ENCODE measurements at places on chromosomes 13 and 19. TPM values are rescaled to one million over a fixed set of nuclear protein-coding genes. Genes with fewer than 3 reads are reported as not detected.

DNA sequence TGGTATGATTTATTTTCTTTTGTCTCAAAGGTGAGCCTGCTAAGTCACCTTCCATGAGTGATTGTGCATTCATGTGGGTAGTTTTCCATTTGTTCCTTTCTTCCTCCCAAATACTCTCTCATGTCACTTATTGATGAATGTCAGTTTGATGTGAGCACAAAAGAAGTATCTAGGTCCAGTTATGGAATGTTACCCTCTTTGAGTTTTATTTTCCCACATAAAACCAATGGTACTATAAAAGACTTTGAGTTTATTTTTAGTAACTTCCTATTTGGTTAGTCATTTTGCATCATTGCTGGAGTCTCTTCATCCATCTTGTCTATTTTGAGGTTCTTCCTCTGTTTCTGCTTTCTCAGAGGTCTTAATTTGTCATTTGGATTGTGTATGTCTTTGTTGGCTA, 321.3 kb downstream of the GPC6 start:
- peaks cover 20% of the 10 kb centered on the region for H3K27me3 ChIP-seq
- no peak overlapping the region for H3K4me3 ChIP-seq
- H3K27ac ChIP-seq = no peak overlapping the region
- no peaks in the 10 kb centered on the region for H3K36me3 ChIP-seq

- H3K27me3 ChIP-seq = no peaks in the 10 kb centered on the region
- peak; percentile 48 for DNase-seq
- H3K27ac ChIP-seq = no peak overlapping the region
- no peaks in the 10 kb centered on the region for H3K36me3 ChIP-seq
- no peak overlapping the region for H3K4me3 ChIP-seq
Measured at GRCh38 chr13:105410602-105411001, 1124.9 kb downstream of the EFNB2 start.

DNA sequence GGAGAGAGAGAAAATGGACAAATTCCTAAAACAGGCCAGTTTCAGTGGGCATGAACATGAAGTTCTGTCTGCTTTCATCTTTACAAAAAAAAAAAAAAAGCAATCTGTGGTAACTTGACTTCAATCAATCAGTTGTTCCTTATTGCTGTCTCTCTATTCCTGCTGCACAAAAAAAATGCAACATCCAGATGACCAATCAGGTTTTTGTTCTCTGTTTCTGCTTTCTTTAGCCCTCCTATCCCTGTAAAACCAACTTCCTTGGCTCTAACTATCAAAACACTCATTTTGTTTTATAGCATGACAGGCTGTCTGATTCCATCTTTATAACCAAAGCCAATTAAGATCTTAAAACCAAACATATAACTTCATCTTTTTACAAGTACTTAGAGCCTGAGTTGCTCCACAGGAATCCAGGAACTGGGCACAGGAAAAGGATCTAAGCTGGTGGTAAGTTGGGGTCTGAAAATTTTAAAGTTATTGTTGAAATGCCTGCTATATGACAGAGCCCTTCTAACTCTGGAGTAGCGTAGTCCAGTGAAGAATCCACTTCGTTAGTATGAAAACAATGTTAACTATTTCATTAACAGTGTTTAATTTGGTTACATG, at the start of gene FPR3:
Gene FPR3 (plus strand): TSS at position 273 of the 606 bp plus-strand sequence. CDS start 28,592 bp downstream, outside the sequence.
- no peaks in the 10 kb centered on the region for H3K36me3 ChIP-seq
- H3K4me1 ChIP-seq = no peaks in the 10 kb centered on the region
- DNase-seq = no peak
- no peaks in the 10 kb centered on the region for H3K27me3 ChIP-seq
- H3K27ac ChIP-seq = no peak within 1 kb of the TSS

DNA sequence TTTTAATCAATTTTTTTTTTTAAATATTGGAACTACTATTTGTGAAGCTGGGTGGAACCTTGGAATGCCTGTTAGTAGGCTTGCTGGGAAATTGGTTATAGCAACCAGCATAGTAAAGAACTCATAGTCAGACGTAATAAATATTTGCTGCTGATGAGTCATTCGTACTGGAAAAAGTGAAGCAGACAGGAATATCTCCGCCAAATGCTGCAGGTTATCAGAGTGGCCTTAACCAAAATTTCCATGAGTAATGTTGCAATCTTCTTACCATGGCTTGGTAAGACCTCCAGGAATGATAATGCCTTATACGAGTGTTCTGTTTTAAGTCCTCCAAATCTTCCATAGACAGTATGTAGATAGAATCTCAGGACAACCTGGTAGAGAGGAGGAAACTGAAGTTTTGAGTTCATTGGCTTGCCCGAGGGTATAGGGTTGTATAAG, 34.2 kb downstream of the MBNL2 start:
- H3K36me3 ChIP-seq = peaks cover 3% of the 10 kb centered on the region
- peaks cover 66% of the 10 kb centered on the region for H3K4me1 ChIP-seq
- DNase-seq = peak; percentile 70

- H3K4me3 ChIP-seq = no peak within 1 kb of the TSS
- H3K27me3 ChIP-seq = peaks cover 9% of the 10 kb centered on the region
- no peak within 1 kb of the TSS for H3K27ac ChIP-seq
- no peaks in the 10 kb centered on the region for H3K36me3 ChIP-seq
Measured at GRCh38 chr19:50649433-50650391, at the start of gene C19orf81. Gene C19orf81 (plus strand): TSS chr19:50649445. CDS start chr19:50649445, 0 bp downstream.

- no peaks in the 10 kb centered on the region for H3K4me1 ChIP-seq
- no peak overlapping the region for H3K4me3 ChIP-seq
- no peak overlapping the region for H3K27ac ChIP-seq
- DNase-seq = no peak
- no peaks in the 10 kb centered on the region for H3K36me3 ChIP-seq
Measured at GRCh38 chr13:100298691-100299090, 209.8 kb downstream of the PCCA start.

DNA sequence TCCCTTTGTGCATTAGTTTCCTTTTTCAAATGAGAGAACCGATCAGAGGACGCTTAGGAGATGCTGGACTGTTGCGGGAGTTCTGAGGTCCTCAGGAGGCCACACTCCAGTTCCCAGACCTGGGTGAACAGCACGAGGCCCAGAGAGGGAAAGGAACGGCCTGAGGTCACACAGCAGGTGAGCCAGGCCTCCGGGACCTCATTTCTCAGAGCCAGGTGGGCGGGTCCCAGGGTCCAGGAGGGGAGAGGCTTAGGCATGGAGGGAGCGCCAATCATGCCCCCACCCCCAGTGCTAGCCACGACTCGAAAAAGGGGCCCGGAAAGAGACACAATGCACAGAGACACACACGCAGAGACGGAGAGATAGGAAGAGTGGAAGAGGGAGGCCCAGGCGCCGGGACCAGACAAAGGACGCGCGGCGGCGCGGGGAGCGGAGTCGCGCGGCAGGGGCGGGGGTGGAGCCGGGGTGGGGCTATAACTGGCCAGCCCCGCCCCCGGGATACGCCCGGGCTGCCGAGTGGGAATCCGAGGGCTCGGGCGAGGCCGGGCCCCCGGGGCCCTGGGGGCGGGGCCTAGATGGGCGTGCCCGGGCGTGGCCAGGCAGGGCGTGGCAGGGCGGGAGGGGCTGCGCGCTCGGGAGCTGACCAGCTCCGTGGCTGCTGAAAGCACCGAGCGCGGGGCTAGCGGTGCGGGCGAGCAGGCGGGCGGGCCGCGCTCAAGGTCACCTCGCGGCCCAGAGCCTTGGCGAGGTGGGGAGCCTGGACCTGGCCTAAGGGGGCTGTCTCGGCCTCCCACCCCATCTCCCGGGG, 1.6 kb downstream of the ELAVL3 start:
- DNase-seq = no peak
- no peak overlapping the region for H3K4me3 ChIP-seq
- peaks cover 20% of the 10 kb centered on the region for H3K4me1 ChIP-seq
- H3K27ac ChIP-seq = no peak overlapping the region
- H3K36me3 ChIP-seq = 0 out of 2 replicates have a peak, but pooled peaks cover 3% of the 10 kb centered on the region

The ZNF730 gene
- 0.18 TPM for total RNA-seq

GRCh38 chr13:42864952-42865767, 83.8 kb downstream of the FAM216B start:
- H3K27ac ChIP-seq = no peak overlapping the region
- DNase-seq = no peak
- no peaks in the 10 kb centered on the region for H3K27me3 ChIP-seq

The TBXA2R gene
- total RNA-seq = not detected

The ZNF208 gene
- total RNA-seq = not detected

The ADGRE3 gene
- total RNA-seq = not detected

DNA sequence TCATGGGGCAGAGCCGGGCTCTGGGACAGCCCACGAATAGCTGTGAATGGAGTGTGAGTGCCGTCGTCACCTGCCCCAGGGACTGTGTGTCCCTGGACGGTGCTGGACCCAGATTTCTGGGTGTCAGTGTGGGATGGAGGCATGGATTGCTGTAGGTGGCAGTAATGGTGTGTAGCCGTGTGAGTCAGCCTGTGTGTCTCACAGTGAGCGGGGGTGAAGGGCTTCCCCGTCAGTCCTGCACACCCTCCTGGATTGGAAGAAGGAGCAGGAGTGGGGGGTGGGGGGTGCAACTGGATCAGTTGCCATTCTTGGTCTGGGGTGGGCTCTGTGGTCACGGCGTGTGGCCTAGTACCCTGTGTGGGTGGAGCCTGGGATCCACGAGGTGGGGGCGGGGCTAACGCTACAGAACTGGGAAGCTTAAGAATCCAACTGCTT, 6.5 kb upstream of the LTBP4 start:
- DNase-seq = no peak
- peaks cover 21% of the 10 kb centered on the region for H3K27me3 ChIP-seq
- H3K36me3 ChIP-seq = peaks cover 2% of the 10 kb centered on the region
- peaks cover 23% of the 10 kb centered on the region for H3K4me1 ChIP-seq
- no peak overlapping the region for H3K27ac ChIP-seq
- H3K4me3 ChIP-seq = no peak overlapping the region

The SHANK1 gene
- not detected for total RNA-seq

GRCh38 chr19:8367327-8368001, 3.5 kb downstream of the ANGPTL4 start:
- H3K27ac ChIP-seq = no peak overlapping the region
- no peaks in the 10 kb centered on the region for H3K36me3 ChIP-seq
- peaks cover 34% of the 10 kb centered on the region for H3K4me1 ChIP-seq
- H3K4me3 ChIP-seq = no peak overlapping the region
- DNase-seq = peak; percentile 98

DNA sequence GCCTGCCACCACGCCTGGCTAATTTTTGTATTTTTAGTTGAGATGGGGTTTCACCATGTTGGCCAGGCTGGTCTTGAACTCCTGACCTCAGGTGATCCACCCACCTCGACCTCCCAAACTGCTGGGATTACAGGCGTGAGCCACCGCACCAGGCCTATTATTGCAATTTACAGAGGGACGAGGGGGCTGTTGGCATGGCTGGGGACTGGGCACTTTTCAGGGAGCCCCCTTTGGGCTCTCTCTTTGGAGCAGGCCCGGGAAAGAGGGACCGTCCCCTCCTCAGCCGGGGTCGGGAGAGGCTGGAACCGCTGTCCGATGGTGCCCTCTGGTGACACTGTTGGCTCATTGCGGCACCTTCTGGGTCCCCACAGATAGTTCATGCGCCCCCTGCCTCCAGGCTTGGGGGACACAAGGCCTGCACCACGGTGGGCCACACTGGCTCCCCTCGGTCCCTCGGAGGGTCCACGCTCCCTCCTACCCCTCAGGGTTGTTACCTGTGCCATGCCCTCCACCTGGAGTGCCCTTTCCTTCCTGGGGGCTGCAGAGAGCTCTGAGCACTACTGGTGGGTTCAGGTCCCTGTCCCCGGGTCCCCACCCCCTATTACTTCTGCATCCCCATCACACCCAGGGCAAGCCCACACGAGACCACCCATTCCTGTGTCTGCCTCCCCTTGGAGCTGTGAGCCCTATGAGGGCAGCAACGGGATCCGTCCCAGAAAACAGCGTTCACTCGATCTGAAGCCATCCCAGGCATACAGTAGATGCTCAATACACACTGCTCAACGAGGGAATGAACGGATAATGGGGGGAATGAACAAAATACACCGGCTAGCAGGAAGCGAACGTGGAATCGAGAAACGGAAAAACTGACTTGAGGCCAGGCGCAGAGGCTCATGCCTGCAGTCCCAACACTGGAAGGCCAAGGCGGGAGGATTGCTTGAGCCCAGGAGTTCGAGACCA, 12.5 kb downstream of the FEM1A start:
- peak; percentile 76 for DNase-seq
- H3K27ac ChIP-seq = no peak overlapping the region
- peaks cover 1% of the 10 kb centered on the region for H3K36me3 ChIP-seq
- no peaks in the 10 kb centered on the region for H3K27me3 ChIP-seq

- no peaks in the 10 kb centered on the region for H3K36me3 ChIP-seq
- DNase-seq = no peak
- H3K4me3 ChIP-seq = no peak overlapping the region
Measured at GRCh38 chr13:36418022-36418805, 14.1 kb upstream of the CCNA1 start.

GRCh38 chr13:95241321-95241720, 59.9 kb downstream of the ABCC4 start:
- H3K27ac ChIP-seq = no peak overlapping the region
- no peaks in the 10 kb centered on the region for H3K36me3 ChIP-seq
- no peaks in the 10 kb centered on the region for H3K27me3 ChIP-seq
- H3K4me1 ChIP-seq = peaks cover 14% of the 10 kb centered on the region
- H3K4me3 ChIP-seq = no peak overlapping the region

- peak overlapping the region; percentile 50 for H3K27ac ChIP-seq
- peaks cover 13% of the 10 kb centered on the region for H3K4me1 ChIP-seq
- no peaks in the 10 kb centered on the region for H3K27me3 ChIP-seq
- H3K4me3 ChIP-seq = no peak overlapping the region
- no peaks in the 10 kb centered on the region for H3K36me3 ChIP-seq
- no peak for DNase-seq
Measured at GRCh38 chr13:96650301-96650886, 343.9 kb downstream of the OXGR1 start.

GRCh38 chr13:104414771-104415170, 1348.6 kb upstream of the SLC10A2 start:
- no peak overlapping the region for H3K4me3 ChIP-seq
- no peak for DNase-seq
- no peaks in the 10 kb centered on the region for H3K27me3 ChIP-seq
- no peak overlapping the region for H3K27ac ChIP-seq
- H3K36me3 ChIP-seq = no peaks in the 10 kb centered on the region
- no peaks in the 10 kb centered on the region for H3K4me1 ChIP-seq

DNA sequence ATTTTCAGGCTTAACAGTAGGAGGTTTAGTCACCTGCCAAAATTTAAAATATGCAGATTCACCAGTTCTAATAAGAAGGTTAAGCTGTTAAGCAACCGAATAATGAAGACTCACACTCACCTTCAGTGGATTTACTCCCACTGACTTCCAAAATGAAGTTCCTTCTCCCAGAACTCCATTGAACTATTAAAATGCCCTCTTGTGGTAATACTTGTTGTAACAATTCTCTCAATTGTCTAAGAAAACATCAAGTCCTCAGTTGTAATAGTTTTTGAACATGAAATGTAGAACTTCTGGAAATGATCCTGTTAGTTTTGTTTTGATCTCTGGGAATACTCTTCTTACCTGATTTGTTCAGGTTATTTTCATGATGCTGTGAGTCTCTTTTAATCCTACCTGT, 522.0 kb upstream of the ATXN8OS start:
- H3K4me3 ChIP-seq = no peak overlapping the region
- H3K27ac ChIP-seq = no peak overlapping the region
- H3K4me1 ChIP-seq = no peaks in the 10 kb centered on the region
- no peaks in the 10 kb centered on the region for H3K36me3 ChIP-seq

The CNN2 gene
- 441 TPM for total RNA-seq

- peaks cover 7% of the 10 kb centered on the region for H3K27me3 ChIP-seq
- H3K36me3 ChIP-seq = no peaks in the 10 kb centered on the region
- no peak overlapping the region for H3K4me3 ChIP-seq
- no peak overlapping the region for H3K27ac ChIP-seq
Measured at GRCh38 chr13:92670096-92670495, 556.5 kb upstream of the GPC6 start.

GRCh38 chr13:49093376-49093775, 117.7 kb downstream of the FNDC3A start:
- no peaks in the 10 kb centered on the region for H3K27me3 ChIP-seq
- H3K4me1 ChIP-seq = peaks cover 11% of the 10 kb centered on the region
- H3K4me3 ChIP-seq = no peak overlapping the region

The TRPC4 gene
- total RNA-seq = 0.61 TPM
